H1 (cell line): ENCODE measurements at places on chromosomes 12 and 14. TPM values are rescaled to one million over a fixed set of nuclear protein-coding genes. Genes with fewer than 3 reads are reported as not detected.

DNA sequence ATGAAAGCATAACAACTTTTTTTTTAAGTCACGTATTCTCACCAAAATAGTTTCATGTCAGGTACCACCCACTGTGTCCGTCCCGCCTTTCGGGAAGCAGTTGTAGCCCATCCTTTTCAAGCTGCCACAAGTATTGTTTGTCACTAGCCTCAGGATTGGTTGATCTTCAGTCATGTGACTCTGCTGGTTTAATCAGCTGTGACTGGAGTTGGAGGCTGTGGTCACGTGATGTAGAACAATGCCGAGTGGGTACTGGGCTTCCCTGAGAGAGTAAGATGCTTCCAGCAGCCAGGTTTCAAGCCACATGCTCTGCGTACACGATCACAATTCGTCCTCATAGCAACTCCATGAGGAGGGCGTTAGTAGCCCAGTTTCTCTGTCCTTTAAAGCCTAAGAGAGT lies 83.0 kb upstream of the WSCD2 start:
- DNase-seq, result no peak

- no peak for DNase-seq
Measured at GRCh38 chr12:76410781-76411180, 62.6 kb upstream of the BBS10 start.

DNA sequence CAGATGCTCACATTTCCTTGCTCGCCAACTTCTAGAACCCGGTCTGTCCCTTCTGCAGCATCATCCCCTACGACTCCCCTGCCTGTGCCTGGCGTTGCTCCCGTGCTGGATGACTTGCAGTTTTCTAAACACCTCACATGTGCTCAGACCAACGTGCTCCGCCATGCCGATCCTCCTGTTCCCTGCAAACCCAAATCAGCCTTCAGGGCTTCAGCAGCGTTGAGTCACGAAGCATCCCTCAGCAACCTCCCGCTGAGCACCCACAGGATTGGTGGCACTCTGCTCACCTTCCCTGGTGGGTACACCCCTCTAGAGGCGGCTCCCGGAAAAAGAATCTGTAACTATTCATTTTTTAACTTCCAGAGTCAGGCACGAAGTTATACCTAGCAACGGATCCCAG lies 2.8 kb upstream of the PIWIL1 start:
- no peak for DNase-seq

- DNase-seq, result no peak
Measured at GRCh38 chr14:29545714-29546113, 381.9 kb downstream of the PRKD1 start.

The FAM90A1 gene
- 0.13 TPM in 1 of 2 replicates, not detected in the other for total RNA-seq

The DAO gene
- not detected in 2 replicates for total RNA-seq

The GPR132 gene
- total RNA-seq, result not detected in 2 replicates

The DTD2 gene
- 19.5 and 24.4 TPM in 2 replicates for total RNA-seq

DNA sequence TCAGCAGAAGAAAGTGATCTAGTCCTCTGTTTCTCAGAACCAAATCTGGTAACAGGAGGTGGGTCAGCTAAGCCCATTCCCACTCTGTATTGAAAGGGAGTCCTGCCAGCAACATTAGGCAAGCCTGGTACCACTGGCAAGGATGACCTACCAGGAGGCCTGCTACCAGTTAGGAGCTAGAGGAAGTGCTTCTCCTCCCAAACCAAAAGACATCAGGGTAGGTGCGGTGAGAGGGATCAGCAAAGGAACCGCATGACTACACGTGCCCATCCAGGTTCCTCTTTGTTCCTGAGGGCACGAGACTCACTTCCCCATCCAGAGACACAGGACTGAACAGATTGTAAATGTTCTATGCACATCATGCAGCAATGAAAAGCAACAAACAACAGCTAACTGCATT lies 2.8 kb downstream of the KLRC4 start:
- DNase-seq, result no peak

GRCh38 chr14:104356738-104357688 lies 218.6 kb downstream of the KIF26A start:
- DNase-seq, result no peak

GRCh38 chr12:51265024-51265423 lies 5.2 kb downstream of the SMAGP start:
- no peak for DNase-seq

GRCh38 chr12:121579190-121579791 lies 1.5 kb downstream of the KDM2B start:
- peak; percentile 59 for DNase-seq

DNA sequence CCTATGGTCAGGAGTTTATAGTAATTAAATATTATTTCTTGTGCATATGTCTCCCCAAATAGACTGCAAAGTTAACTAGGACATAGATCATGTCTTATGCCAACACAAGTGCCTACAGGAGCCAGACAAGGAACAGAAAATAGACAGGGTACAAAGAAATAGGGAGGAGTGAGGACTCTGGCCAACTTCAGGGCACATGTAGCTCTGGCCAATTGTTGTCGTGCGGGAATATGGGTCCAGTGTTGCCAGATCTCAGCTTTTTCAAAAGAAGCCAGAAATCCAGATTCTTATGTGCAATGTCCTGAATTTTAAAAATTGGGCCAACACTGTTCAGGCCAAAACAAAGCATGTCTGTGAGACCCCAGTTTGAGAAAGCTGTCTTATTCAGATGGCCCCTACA lies 68.7 kb downstream of the RFX4 start:
- DNase-seq, result no peak

The LRP10 gene
- 15.6 and 15.7 TPM in 2 replicates for total RNA-seq

- DNase-seq, result no peak
Measured at GRCh38 chr12:539540-540310, 80.0 kb downstream of the B4GALNT3 start.

The USP15 gene
- 37.2 and 38.6 TPM in 2 replicates for total RNA-seq

The COCH gene
- total RNA-seq, result 30.0 and 30.8 TPM in 2 replicates

- peak; percentile 90 for DNase-seq
Measured at GRCh38 chr14:103522649-103523574, at the start of gene CKB. CKB (minus strand) TSS chr14:103522830; CDS start chr14:103522493, 337 bp downstream.

- no peak for DNase-seq
Measured at GRCh38 chr12:123445388-123446332, 9.2 kb upstream of the RILPL2 start.

DNA sequence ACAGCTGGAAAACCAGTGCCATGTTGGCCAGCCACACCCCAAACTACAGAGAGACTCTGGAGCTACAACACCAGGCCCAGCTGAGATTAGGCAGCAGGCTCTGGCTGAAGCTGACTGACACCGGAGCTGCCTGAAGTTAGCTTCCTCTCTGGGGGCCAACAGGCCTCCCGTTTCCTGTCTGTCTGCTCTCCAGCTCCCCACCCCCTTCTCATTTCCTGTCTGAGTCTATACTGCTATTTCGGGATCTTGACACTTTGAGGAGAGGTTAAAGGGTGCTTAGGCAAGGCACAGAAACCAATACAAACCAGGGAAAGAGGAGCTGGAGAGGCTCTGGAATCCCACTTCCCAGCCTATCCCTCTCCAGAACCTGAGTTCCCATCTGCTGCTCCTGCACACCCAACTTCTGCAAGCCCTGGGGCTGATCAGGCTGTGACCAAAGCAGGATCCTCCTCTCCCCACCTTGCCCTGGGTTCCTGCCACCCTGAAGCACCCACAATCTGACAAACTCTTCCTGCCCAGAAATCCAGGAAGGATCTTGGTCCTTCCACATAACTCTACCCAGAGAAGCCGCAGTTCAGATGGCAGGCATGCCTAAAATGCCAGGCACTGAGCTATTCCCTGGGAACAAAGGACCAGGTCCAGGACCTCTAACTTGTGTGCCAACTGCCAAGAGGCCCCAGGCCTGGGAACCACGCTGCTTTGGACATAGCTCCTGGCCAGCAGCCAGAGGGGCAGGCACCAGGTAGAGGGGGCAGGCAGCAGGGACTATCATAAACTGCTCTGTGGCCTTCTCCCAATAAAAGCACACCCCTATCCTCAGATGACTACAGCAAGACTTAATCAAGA lies 39.9 kb downstream of the PRPF40B start:
- DNase-seq, result no peak

- DNase-seq, result no peak
Measured at GRCh38 chr12:28527631-28528249, 337.5 kb downstream of the CCDC91 start.

- DNase-seq, result no peak
Measured at GRCh38 chr14:102120888-102121287, 18.8 kb upstream of the WDR20 start.

GRCh38 chr12:132269271-132269968 lies 60.0 kb downstream of the GALNT9 start:
- DNase-seq, result no peak

The SERPINA10 gene
- total RNA-seq, result not detected in 2 replicates

DNA sequence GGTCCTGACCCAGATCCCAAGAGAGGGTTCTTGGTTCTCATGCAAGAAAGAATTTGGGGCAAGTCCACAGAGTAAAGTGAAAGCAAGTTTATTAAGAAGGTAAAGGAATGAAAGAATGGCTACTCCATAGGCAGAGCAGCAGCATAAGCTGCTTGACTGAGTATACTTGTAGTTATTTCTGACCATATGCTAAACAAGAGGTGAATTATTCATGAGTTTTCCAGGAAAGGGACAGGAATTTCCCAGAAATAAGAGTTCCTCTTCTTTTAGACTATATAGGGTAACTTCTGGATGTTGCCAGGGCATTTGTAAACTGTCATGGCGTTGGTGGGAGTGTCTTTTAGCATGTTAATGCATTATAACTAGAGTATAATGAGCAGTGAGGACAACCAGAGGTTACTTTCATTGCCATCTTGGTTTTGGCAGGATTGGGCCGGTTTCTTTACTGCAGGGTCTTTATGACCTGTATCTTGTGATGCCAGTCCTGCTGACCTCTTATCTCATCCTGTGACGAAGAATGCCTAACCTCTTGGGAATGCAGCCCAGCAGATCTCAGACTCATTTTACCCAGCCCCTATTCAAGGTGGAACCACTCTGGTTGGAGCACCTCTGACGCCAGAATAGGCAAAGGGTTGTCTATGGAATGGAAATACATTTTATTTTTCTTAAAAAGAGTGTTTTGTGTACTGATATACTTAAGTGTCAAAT lies 113.8 kb downstream of the OTOGL start:
- no peak for DNase-seq

DNA sequence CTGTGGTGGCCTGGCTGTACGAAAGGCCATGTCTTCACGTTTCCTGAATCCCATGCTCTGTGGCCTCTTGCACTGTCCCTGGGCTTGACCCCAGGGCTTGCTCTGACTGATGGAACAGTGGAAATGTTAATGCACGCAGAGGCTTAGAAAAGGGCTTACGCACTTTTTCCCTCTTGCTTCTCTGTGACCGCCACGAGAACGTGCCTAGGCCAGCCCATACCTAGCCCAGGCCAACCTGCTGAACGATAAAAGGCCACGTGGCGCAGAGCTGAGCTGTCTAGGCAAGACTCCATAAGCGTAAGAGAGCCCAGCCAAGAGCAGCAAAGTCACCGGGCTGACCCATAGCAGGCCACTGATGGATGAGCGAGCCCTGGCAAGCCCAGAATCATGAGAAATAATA lies 18.3 kb downstream of the TTC7B start:
- DNase-seq, result no peak

GRCh38 chr14:73238424-73238852 lies 1.1 kb downstream of the PAPLN start:
- DNase-seq, result no peak

DNA sequence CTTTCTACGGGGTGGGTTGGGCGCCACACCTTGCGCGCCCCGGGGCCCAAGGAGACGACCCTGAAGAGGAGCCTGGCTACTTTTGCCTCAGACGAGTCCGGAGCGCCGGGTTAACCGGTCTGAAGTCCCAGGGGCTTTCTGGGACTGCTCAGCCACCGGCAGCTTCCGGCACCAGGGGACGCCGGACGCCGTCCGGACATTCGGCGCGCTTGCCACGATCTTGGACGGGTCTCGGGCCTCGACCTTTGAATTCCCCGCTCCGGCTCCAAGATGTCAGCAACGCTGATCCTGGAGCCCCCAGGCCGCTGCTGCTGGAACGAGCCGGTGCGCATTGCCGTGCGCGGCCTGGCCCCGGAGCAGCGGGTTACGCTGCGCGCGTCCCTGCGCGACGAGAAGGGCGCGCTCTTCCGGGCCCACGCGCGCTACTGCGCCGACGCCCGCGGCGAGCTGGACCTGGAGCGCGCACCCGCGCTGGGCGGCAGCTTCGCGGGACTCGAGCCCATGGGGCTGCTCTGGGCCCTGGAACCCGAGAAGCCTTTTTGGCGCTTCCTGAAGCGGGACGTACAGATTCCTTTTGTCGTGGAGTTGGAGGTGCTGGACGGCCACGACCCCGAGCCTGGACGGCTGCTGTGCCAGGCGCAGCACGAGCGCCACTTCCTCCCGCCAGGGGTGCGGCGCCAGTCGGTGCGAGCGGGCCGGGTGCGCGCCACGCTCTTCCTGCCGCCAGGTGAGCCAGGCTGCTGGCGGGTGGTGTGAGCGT lies at the start of gene ACOT4:
Gene ACOT4, plus strand, starts transcription at position 184 of the 760 bp plus-strand sequence. Its CDS starts 87 bp downstream, at position 271.
- DNase-seq, result no peak

GRCh38 chr12:9701380-9702154 lies 31.3 kb downstream of the CLECL1 start:
- DNase-seq, result no peak

- DNase-seq, result no peak
Measured at GRCh38 chr12:62400135-62400534, 66.5 kb upstream of the MON2 start.

DNA sequence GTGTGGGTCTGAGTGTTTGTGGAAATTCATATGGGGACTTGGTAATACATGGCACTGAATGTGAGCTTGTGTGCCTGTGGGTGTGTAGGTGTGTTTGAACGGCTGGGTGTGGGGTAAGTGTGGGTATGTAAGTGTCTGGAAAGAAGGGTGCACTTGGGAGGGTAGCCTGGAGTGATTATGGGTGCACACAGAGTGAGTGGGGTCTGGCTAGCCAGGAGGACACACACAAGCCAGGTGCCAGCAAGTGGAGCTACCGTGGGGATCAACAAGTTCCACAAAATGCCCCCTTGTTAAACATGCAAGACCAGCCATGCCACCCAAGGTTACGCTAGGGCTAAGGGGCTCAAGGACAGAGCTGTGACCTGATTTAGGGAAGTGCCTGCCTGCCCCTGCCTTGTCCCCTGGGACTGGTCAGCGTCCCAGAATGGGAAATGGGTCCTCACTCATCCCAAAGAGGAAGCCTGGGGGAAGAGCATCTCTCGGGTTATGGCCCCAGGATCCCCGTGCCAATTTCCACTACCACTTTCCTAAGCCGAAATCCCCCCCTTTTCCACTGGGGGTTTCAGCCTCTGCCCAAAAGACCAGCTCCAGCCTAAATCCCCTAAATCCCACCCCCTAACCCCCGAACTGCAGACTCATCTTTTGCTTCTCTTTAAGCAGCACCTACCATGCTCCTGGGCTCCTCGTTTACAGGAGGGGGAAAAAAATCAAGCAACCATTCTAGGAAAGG lies 118.6 kb downstream of the DICER1 start:
- DNase-seq, result peak; percentile 36
